ENCODE measurements at places on chromosomes 16 and 17.

- peak; percentile 94 for DNase-seq
Observed at GRCh38 chr17:2337544-2338314, 428 bp downstream of the SGSM2 start.

- no peak for DNase-seq
Observed at GRCh38 chr16:4962716-4963115, 4.6 kb downstream of the SEC14L5 start.

DNA sequence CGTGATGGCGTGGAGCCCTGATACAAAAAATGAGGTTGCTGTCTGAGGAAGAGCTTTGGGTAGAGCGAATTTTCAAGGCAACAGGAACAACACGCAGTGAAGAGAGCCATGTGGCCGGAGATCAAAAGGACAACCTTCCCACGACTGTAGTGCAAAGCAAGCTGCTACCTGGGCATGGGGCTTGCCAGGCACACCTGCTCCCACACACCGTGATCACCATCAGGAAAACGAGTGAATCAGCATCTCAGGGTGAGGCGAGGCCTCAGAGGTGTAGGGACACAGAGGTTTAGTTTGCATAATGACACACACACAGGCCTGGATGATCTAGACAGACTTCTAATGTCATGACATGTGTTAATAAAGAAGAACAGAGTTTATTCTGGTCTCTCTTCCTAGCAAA, 65.7 kb downstream of the PARN start:
- no peak for DNase-seq

DNA sequence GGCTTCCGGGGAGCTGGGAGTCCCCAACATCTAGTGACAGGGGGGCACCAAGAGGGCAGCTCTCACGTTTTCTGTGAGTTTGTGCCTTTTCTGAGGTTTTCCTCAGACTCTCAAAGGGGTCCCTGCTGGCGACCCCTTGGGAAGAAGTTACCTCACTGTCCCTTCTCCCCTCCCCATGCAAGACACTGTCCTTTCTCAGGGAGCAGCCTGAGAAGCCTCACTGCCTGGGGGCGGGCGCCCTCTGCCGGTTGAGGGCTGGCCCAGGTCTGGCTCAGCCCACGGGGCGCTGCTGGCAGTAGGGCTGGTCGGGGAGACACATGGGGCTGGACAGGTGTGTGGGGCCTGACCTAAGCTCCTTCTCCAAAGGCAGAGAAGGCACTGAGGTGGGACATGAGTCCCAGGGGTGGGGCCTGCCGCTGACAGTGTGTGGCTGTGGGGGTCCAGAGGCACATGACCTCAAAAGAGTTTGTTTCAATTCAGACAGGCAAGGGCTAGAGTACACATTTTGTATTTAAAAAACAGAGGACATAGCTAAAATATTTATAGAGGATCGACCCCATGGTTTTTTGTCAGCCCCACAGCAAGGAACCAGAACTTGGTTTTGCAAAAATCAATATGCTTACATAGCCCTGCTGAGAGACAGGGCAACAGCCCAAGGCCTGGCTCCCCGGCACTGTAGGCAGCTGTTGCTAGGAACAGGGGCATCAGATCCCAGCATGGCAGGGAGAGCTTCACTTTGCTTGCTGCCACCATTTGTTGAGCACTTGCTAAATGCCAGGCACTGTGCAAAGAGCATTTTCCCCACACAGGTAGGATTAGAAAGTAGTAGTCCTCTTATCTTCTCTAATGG, 18.5 kb upstream of the ALDH3A1 start:
- DNase-seq: peak; percentile 87

- DNase-seq: no peak
Observed at GRCh38 chr16:89219365-89219764, 1.9 kb downstream of the ZNF778 start.

DNA sequence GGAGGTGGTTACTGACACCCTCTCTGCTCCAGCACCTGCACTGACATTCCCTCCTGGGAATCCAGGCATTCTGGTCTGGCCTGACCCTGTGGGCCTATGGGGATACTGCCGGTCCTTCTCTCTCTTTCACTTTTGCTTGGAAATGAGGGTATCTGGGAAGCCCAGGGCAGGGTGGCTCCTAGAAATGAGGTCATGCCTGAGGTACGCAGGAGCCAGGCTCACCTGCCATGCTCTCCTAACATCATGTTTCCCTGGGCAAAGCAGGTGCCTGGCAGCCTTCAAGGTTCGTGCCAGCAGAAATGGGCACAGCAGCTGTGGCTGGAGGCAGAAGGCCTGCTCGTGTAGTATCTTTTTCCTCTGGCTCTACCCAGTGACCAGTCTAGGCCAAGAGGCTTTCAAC, 3.3 kb downstream of the ITGA3 start:
- no peak for DNase-seq

GRCh38 chr17:55426851-55427586, 5.4 kb upstream of the MMD start:
- no peak for DNase-seq

GRCh38 chr17:73196500-73196899, 3.6 kb downstream of the COG1 start:
- no peak for DNase-seq

DNA sequence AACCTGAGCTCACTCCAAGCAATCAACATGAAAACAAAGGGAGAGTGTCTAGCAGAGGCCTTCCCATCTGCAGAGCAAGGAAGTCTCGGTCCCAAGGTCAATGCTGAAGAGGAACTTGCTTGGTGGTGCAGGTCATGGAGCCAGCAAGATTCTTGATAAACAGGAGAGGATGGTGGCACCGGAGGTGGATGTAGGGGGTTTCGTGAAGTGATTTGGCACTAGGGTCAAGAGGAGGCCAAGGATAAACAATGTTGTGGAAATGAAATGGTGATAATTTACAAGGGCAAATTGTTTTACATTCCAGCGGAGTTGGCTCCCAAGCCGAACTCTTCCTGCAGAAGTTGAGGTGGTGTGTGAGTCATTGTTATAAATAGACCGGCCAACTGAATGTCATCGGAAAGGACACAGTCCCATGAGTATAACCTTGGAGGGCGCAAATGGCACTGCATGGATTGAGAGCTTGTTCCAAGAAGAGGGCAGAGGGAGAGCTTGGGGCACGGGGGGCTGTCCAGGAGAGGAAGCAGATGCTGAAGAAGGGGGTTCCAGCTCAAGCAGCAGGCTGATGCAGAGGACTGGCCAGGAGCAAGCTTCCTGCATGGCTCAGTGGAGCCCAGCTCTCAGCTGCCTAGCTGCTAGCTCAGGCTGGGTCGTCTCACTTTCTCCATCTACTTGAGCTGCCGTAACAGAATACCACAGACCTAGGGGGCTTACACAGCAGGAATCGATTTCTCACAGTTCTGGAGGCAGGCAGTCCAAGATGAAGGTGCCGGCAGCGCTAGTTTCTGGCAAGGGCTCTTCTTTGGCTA, 136.6 kb downstream of the COPRS start:
- DNase-seq: no peak

GRCh38 chr17:61547113-61547512, 43.9 kb downstream of the NACA2 start:
- DNase-seq: no peak

- DNase-seq: no peak
Observed at GRCh38 chr17:82090549-82091263, 7.3 kb downstream of the FASN start.

DNA sequence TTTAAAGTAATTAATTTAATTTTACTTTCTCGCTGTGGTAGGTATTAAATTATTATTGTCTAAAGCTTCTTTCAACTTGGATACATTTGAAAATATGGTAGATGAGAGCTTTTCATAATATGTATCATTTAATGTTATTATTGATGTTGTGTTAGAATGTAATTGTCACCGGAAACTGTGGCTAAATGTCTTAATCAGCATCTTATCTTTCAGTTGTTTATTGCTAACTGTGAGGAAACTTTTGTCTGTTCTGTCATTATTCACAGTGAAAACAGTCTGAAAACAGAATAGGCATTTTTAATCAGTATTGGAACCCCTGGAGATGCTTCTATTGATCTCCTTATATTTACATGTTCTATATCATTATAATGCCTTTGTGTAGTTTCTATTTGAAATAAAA, 120.7 kb downstream of the STXBP4 start:
- DNase-seq: no peak

- no peak for DNase-seq
Observed at GRCh38 chr17:63463771-63464170, 13.1 kb upstream of the ACE start.

DNA sequence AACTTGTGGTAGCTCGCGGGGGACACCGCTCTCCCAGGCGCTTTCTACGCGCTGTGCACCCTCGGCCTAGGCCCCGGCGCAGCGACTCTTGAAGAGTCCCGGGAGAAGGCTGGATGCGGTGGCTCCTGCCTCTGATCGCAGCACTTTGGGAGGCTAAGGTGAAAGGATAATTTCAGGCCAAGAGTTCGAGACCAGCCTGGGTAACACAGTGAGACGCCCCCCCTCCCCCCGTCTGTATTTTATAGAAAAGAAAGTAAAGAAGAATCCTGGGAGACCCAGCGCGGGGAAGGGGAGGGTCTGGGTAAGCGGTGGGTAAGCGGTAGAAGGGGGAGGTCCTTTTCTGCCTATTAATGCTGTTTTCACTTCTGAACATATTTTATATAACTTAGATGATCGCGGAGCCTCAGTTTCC, 486 bp upstream of the PLLP start:
- no peak for DNase-seq

- no peak for DNase-seq
Observed at GRCh38 chr17:16599537-16599936, 30.5 kb upstream of the ZNF287 start.

DNA sequence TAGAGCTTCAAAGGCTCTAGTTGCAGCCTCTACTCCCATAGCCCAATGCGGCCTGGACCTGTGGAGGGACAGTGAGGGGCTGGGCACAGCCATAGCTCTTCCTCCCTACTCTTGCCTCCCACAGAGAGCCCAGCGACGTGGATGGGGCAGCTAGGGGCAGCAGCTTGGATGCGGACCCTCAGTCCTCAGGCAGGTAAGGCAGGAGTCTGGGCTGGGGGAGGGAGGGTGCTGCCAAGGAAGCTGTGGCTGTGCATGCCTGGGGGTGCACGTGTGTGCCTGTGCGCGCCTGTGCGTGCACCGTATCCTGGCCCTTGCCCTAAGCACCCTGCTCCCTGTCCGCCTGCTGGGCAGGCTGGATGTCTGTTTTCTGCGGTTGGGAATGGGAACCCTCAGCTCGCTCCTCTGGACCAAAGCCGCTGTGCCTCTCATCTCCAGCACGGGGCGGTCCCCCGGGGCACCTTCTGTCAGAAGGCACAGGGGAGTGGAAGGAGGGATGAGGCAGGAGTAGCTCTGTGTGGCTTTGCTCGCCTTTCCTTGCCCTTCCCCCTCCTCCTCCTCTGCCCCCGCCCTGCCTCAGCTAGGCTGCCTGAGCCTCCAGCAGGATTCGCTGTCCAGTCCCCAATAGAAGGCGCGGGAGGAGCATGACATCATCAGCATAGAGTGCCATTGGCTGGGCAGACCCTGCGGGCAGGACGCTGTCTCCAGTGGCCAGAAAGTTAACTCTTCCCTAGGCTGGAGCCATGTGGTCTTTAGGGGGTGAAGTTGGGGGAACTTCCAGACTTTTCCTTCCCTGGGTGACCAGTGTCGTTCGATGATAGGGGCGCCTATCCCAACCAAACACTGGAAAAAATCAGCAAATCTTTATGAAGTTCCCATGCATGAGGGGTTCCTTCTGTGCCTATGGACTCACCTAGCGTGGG, 797 bp downstream of the PRCD start:
- peak; percentile 93 for DNase-seq

DNA sequence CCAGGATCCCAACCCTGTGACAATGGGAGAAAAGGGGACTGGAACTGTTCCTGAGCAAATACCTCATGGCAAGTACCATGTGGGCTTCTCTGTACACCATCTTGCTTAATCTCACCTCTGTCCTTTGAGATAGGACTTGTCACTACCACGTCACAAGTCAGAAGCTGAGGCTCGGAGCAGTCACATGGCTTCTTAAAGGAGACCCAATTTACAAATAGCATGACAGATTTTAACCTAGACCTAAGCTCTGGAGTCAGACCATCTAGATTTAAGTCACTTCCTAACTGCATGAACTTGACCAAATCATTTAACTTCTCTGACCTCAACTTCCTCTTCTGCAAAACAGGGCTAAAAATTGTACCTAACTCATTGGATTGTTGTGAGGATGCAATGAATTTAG, 36.0 kb upstream of the CCL1 start:
- no peak for DNase-seq

DNA sequence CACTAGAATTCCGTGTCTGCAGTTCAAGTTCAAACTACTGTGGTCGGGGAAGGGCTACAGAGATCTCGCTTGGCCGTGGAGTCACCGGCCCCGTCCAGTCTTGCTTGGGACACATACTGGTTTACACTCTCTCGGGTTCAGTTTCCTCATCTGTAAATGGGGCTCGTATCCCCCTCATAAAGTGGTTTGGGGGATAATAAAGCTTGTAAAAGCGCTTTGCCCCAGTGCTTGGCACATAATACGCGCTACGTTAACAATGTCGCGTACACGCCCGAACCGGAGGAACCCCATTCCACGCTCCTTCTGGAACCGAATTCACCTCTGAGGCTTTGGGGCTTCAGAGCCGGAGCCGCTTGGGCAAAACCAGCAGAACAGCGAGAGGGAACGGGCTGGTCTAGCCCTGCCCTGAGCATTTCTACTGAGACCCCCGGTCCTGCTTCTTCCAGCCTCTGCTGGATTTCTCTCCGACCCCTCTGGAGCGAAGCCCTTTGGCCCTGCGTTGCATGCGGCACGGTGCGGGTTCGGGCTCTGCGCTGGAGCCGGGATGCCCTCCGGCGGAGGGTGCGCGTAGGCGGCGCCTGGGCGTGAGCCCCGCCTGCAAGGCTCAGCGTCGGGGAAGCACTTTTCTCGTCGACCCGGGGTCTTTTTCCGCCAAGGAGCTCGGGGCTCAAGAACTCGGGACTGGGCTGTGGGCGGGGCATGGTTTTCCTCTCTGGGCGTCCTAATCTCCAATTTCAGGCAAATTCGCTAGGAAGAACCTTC, 26.1 kb upstream of the HOXB13 start:
- no peak for DNase-seq

DNA sequence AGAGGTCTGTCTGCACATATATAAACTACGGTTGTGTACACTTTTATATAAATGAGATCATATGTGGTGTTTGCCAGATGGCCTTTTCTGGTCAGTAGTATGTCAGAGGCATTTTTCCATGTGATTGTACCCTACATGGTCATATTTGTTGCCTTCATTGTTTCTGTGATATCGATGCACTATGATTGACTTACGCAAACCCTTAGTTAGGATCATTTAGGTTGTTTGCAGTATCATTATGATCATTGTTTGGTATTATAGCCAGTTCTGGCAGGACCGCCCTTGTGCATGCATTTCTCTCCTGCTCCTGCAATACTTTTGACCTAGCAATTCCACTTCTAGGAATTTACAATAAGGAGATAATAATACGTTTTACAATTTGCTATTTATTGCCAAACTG, 169.1 kb downstream of the MSI2 start:
- no peak for DNase-seq

GRCh38 chr16:2048116-2048543, 345 bp downstream of the TSC2 start:
- DNase-seq: no peak

GRCh38 chr17:9436630-9437029, 139.0 kb downstream of the STX8 start:
- no peak for DNase-seq

DNA sequence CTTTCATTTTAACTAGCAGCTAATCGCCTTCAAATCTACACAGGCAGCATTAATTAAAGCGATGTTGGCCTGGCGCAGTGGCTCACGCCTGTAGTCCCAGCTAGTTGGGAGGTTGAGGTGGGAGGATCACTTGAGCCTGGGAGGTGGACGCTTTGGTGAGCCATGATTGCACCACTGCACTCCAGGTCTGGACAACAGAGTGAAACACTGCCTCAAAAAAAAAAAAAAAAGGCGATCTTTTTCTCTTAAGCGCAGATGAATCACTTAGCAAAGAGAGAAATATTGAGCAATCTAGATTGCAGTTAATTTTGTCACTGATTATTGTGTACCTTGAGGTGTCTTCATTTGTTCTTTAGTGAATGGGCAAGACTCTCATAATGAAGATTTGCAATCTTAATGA, 12.4 kb downstream of the SNTB2 start:
- no peak for DNase-seq

Measured in SK-N-SH (cell line).